Myometrial cell (primary cell): ENCODE measurements at places on chromosomes 2 and 18. TPM values are rescaled to one million over a fixed set of nuclear protein-coding genes. Genes with fewer than 3 reads are reported as not detected.

Gene SATB2
- 1.2 and 1.9 TPM in 2 replicates for total RNA-seq

Gene ERFE
- 0.58 and 0.71 TPM in 2 replicates for total RNA-seq

Gene CCDC150
- total RNA-seq, result 0.58 and 1.9 TPM in 2 replicates

Gene NCKAP5
- total RNA-seq, result under 0.01 TPM in 1 of 2 replicates, not detected in the other

Gene SNTG2
- not detected in 2 replicates for total RNA-seq

Gene COL6A3
- 1,153 and 1,391 TPM in 2 replicates for total RNA-seq
